ENCODE measurements at places on chromosomes 5 and 9. TPM values are rescaled to one million over a fixed set of nuclear protein-coding genes. Genes with fewer than 3 reads are reported as not detected.

GFI1B gene
- not detected for total RNA-seq

SLC46A2 gene
- not detected for total RNA-seq

FCHO2 gene
- total RNA-seq, result 20.3 TPM

GMCL2 gene
- not detected for total RNA-seq

TXNDC8 gene
- total RNA-seq, result not detected
